ENCODE measurements at places on chromosomes 16 and 17.

DNA sequence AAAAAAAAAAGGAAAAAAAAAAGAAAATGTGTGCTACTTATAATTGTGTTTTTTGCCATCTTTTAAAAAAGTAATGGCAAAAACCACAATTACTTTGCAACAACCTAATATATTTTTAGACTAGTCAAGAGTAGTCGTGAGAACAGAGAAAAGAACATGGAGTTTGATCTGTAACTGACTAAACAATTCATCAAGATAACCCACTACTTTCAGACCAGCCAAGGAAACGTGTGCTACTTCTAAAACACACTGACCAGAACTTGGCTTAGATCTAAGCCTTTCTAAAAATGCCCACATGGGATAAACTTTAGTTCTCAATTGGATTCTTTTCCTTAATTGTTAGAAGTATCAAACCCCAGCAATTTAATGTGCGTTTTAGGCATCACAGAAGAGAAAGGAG is 616 bp downstream of the PECAM1 start:
- no peak for DNase-seq

- peak; percentile 53 for DNase-seq
These were observed 3.6 kb downstream of the PIEZO1 start for GRCh38 chr16:88781140-88782077.

DNA sequence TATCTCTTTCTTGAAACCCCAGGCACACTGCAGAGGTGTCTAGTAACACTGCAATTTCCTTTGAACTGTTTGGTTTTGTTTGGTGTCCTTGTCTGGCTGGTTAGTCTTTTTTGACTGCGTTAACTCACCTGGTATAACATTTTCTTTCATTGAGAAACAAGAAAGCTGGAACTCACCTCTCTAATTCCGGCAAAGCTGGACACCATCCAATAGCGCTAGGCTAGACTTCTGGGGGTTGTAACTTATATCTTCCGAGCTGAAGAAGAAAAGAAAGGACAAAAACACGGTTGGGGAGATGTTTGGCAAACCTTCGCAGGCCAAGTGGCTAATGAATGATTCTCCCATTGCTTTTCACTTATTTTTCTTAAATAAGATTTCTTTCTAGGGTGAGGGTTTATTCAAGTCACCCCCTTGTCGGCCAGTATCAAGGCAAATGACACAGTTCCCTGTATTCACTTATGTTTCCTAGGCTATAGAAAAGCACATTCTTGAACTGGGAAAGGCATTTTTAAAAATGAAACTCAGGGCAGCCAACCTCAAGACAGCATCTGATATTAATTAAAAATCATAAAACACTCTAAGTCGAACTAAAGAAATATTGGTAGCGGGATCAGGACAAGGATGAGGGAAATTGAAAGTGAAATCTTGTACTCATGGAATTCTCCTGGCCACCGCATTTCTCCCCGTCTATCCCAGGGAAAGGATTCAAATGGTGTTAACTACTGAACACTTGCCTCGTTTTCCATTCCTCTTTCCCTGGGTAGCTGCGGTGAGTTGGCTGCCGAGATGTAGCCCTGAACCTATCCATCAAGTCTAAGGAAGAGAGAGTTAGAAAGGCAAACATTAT is 95.9 kb upstream of the ZFHX3 start:
- DNase-seq: no peak

DNA sequence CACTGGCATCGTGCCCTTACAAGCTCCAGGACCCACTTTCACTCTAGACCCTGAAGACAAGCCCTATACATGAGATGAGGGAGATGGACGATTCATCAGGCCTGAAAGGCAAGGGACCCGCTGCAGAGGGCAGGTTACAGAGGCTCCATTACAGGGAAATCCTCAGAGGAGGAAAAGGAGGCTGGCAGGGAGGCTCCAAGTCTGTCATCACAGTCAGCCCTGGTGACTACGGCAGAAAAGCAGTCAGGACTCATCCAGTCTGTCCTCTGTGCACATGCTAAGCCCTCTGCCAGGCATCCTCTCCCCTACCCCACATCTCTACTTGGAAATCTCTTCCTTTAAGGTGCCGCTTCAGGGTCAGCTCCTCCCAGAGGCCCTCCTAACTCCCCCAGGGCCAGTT is 197.7 kb upstream of the CDH5 start:
- no peak for DNase-seq

DNA sequence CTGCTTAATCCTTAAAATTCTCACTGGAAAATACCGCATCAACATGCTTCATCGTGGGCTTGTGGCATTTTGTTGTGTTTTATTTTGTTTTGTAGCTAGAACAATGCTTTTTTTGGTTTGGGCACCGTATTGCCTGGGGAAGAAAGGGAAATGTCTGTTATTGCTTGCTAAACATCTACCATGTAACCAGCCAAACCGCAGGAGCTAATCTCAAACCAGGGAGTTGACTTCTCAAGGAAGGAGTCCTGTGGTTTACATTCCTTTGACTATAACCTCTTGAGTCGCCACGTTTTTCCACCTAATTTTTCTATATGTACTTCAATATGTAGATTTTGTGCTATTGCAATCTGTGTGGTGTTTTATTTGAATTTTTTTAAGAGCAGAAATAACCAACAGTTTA is 593.5 kb upstream of the SOX9 start:
- no peak for DNase-seq

GRCh38 chr17:73770115-73770848 is 126.0 kb upstream of the SDK2 start:
- DNase-seq: no peak

DNA sequence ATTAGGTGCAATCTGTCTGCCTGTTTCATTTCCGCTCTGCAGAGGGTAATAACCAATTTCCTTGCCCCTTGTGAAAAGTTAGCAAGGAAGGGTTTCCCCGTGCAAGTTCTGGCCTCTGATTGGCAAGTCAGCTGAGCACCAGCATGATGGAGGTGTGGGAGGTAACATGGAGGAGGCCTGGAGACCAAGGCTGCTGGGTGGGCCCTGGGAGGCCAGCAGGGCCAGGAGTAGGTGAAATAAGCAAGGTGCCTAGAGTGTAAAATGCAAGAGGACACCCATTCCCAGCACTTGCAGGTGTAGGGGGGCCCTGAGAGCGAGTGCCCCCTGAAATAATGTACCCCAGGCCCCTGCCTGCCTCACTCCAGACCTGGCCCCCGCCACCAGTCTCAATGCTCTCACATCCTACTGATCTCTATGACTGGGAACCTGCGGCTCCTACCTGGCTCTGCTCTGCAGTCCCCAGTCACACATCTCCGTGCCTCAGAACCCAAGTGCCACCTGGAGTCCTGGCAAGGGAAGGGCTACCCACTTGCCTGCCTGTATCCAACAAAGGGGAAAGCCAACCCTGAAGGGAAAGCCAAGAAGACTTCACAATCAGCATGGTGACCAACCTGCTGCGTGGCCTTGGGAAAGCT is 116.2 kb downstream of the C16orf78 start:
- DNase-seq: no peak

GRCh38 chr16:49932946-49933345 is 77.0 kb upstream of the ZNF423 start:
- no peak for DNase-seq

DNA sequence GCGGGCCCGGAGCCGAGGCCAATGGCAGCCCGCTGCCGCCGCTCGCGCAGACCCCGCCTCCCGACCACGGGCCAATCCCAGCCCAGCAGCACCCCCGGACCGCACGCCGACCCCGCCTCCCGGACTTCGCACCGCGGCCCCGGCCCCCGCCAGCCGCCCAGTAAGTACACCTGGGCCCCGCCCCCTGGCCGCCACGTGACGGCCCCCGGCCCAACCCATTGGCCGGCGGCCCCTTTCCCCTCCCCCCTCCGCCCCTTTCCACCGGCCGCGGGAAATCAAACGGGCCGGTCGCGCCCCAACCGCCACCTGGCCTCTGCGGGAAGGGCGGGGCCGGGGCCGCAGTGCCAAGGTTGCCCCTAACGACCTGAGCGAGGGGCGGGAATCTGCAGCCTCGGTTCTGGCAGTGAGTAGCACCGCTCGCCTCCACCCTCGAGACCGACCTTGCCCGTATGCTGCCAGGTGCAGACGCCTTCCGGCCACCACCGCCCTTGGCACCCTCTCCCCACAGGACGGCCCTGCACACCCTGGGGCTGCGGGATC is at the start of gene YBX2:
Gene YBX2 (minus strand): TSS at position 26 of the 540 bp plus-strand sequence. CDS start 139 bp downstream, outside the sequence.
- DNase-seq: peak; percentile 40

GRCh38 chr16:3959148-3959547 is 78.6 kb upstream of the CREBBP start:
- DNase-seq: no peak

GRCh38 chr17:83010206-83011200 is 68.9 kb upstream of the METRNL start:
- DNase-seq: no peak

GRCh38 chr16:12318661-12319427 is 342.3 kb downstream of the SNX29 start:
- no peak for DNase-seq

DNA sequence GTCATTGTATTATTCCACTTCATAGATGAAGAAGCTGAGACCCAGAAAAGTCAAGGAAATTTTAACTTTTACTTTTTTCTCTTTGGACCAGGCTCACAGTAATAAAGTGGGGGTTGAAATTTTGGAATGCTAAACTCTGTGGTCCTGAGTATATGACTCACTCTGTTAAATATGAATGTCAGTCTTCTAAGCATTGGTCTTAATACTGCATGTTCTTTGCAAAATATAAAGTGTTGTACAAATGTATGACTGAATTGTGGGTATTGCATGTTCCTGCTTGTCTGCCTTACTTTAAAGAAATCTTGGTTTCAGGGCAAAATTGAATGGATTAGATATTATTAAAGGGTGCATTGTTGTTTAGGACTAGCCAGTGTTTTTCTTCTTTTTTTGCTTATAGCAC is 950.8 kb upstream of the GOT2 start:
- no peak for DNase-seq

- DNase-seq: no peak
These were observed 7.5 kb downstream of the SLC16A3 start for GRCh38 chr17:82236142-82236971.

- DNase-seq: no peak
These were observed 89.2 kb downstream of the SPECC1 start for GRCh38 chr17:20098314-20098713.

GRCh38 chr16:77963185-77964044 is 58.9 kb upstream of the CLEC3A start:
- DNase-seq: no peak

DNA sequence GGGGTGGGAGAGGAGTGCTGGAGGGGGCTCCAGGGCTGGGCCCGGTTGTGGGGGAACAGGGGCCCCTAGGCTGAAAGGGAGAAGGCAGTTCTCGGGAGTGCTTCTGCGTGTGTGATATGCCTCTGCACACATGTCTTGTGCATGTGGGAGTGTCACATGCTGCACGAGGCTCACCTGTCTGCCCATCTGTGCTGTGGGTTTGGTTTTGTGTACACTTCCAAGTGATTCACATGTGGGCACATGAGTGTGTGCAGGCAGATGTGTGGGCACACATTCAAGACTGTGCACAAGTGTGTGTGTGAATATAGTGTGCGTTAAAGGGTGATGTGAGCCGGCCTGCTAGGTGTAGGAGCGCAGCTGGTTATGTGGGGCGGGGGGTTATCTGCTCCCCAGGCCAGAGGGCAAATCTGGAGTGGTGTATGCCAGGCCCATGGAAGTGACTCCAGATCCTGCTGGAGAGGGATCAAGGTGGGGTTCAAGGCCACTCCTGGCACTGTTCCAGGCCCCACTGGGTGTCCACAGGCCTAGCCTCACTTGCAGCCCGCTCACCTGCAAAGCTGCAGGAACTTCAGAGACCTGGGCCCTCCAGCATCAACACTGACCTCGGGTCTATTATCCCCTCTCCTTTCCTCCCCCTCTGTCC is 3.8 kb upstream of the BAHCC1 start:
- DNase-seq: no peak

DNA sequence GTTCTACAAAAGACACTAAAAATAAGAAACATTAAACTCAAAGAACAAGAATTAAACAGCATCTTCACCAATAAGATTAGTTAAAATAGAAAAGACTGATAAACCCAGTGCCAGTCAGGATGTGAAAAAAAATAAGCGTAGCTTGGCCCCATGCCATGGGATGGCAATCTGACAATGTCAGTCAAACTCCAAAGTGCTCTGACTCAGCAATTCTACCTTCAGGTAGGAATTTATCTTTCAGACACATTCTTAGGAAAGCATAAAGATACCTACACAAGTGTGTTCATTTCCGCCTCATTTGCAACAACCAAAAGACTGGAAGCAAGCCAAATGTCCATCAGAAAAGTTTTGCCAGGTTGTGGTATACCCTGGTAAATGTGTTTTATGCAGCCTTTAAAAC is 9.1 kb upstream of the MPO start:
- no peak for DNase-seq

All from stimulated activated CD8-positive, alpha-beta memory T cell treated with anti-CD3 and anti-CD28 coated beads, Interleukin-7, amount 100 ng/mL, for 24 hours (primary cell).